HCEC 1CT (cell line): ENCODE measurements at places on chromosomes 5 and 9.

- no peak for DNase-seq
These were observed 71.4 kb upstream of the STXBP1 start for GRCh38 chr9:127540664-127541041.

GRCh38 chr5:180688330-180689070, 39.1 kb upstream of the FLT4 start:
- DNase-seq = no peak

- no peak for DNase-seq
These were observed 27.1 kb downstream of the GSN start for GRCh38 chr9:121294866-121295661.

GRCh38 chr9:98391867-98392266, 136.4 kb upstream of the TBC1D2 start:
- DNase-seq = no peak

DNA sequence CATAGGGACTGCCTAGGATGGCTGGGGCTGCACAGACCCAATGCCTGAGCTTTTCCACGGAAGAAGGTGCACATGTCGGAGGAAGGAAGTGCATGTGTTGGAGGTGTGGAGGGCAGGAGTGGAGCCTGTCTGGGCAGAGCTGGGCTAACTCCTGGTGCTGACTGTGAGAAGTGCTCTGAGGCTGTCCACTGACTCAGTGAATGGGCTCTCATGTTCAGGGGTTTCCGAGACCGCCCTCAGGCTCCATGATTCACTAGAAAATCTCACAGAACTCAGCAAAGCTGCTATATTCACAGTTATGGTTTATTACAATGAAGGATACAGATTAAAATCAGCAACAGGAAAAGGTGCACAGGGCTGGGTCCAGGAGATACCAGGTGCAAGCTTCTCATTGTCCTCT, 37.2 kb downstream of the NTNG2 start:
- no peak for DNase-seq

- no peak for DNase-seq
These were observed 4.7 kb downstream of the SH3RF2 start for GRCh38 chr5:145941096-145941447.

DNA sequence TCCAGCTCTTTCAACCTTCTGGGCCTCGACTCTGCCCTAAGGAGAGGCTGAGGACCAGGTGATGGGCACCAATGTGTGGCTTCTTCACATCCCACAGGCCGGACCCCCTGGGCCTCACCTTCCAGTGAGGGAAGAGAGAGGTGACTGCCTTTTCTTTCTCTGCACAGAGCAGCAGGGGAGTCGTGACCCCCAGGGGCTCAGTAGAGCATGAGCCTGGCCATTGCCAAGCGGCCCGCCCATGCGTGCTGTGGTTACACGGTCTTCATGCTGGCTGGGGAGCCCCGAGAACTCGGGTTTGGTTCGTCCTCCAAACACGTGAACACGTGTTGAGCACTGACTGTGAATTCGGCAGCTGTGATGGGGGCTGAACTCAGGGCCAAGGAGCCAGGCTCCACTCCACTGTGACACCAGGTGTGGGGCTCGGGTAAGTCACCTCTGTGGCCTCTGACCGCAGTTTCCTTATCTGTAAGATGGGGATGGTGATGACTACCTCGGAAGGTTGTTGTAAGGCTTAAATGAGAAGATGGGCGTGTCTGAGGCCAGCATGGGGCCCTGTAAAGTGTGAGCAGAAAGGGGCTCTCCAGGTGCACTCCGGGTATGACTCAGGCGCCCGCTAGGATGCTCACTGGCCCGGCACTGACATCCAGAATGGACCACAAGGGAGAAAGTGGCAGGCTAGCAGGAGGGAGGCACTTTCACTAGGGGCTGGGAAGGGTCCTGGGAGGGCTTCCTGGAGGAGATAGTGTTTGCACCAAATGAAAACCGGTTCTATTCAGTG, 13.4 kb upstream of the GRHPR start:
- DNase-seq = no peak

DNA sequence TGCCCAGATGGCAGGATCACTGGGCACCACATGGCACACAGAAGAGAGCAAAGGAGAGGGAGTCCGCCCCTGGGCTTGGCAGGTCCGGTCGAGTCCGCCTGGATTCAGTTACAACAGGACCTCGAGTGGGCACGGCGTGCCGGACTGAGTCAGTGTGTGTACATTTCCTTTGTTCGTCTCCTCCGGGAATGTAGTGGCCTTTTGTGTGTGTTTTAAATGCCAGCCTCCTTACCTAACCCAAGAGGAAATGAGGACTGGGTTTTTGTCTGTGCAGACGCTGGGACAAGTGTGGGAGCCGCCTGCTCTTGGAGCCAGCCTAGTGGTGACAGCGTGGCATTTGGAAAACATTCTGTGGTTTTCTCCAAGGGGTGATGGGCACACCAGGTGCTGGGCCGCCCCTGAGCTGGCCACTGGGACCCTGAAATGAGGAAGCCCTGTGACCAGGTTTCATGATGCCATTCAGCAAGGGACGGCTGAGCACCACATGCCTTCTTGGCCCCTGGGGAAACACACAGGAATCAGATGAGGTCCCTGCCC, 9.6 kb downstream of the NEK6 start:
- DNase-seq = peak; percentile 35

DNA sequence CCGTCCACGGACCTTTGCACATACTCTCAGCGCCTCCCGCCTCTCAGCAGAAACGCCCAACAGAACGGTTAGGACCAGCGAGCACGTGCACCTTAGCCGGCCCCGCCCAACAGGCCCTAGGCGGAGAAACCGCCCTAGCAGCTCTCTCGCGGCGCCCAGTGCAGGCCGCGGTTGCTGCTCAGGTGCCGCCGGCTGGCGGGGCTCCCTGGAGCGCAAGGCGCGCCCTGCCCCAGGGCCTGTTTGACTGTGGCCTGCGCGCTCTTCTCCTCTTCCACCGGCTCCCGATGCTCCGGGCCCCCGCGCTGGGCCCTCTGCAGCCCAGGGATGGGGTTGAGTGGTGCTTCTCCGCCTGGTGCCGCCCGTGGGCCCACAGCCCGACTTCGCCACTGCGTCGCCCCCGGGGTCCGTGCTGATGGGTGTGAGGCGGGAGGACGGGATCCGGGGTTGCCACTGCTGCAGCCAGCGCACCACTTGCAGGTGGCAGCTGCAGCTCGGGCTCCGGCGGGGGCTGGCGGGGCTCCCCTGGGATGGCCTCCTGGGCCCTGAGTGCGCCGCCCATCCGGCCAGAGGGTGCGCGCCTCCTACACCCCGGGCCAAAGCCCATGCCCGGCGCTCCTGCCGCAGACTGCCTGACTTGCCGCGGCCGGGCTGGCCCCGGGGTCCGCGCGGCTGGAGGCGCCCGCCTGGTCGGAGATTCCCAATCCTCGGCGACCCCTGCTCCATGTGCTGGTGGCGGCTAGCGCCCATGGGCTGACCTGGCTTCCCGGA, 1889.4 kb upstream of the CDH9 start:
- no peak for DNase-seq

DNA sequence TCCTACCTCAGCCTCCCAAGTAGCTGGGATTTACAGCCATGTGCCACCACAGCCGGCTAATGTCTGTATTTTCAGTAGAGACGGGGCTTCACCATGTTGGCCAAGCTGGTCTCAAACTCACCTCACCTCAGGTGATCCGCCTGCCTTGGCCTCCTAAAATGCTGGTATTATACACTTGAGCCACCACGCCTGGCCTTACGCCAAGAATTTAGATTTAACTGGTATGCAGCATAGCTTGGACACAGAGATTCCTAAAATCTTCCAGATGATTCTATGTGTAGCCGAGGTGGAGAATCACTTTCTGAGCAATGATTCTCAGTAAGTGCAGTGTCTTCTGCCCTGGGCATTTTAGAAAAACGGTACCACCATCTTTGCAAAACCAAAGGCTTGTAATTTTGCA, 74.1 kb downstream of the HABP4 start:
- no peak for DNase-seq

DNA sequence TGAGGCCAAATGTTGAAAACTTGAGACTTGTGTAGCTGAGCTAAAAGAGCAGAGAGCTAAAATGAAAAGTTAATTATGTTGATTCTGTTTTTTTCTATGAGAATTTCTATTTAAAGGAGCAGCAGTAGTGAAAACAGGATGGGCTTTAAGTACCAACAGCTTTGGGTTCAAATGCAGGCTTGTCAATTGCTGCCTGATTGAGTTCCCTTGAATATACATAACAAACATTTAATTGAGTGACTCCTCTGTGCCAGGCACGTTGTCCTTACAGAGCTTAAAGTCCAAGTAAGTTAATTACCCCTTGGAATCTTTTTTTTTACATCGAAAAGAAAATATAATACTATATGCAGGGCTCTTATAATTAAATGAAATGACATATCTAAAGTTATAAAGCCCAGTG, 38.5 kb downstream of the PPP2R2B start:
- DNase-seq = no peak

DNA sequence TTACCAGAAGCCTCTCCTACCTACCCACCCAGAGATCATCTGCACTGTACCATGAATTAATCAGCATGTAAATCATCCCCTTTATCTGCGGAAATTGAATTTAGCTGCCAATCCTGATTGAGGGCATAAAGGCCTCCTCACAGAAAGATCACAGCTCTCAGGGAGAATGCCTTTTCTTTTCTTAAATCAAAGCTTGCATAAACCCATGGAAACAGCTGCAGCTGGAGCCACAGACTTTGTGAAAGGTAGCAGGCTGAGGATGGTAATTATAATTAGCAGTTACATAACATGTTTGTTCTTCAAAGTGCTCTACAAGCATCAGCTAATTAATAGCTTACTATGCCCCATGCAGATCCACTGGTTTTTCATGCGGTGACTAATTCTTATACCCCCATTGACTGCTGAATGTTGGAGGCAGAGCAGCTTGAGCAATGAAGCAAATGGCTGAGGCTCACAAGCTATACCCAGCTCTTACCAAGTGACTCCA, 54.6 kb downstream of the SUSD1 start:
- no peak for DNase-seq

- peak; percentile 25 for DNase-seq
These were observed 649 bp upstream of the GLE1 start for GRCh38 chr9:128503870-128504269.

GRCh38 chr5:43627028-43627427, 24.0 kb downstream of the NNT start:
- DNase-seq = peak; percentile 74

- no peak for DNase-seq
These were observed 1903.5 kb downstream of the EFNA5 start for GRCh38 chr5:105767267-105767666.

- DNase-seq = no peak
These were observed 49.7 kb downstream of the PHAX start for GRCh38 chr5:126650463-126650862.

DNA sequence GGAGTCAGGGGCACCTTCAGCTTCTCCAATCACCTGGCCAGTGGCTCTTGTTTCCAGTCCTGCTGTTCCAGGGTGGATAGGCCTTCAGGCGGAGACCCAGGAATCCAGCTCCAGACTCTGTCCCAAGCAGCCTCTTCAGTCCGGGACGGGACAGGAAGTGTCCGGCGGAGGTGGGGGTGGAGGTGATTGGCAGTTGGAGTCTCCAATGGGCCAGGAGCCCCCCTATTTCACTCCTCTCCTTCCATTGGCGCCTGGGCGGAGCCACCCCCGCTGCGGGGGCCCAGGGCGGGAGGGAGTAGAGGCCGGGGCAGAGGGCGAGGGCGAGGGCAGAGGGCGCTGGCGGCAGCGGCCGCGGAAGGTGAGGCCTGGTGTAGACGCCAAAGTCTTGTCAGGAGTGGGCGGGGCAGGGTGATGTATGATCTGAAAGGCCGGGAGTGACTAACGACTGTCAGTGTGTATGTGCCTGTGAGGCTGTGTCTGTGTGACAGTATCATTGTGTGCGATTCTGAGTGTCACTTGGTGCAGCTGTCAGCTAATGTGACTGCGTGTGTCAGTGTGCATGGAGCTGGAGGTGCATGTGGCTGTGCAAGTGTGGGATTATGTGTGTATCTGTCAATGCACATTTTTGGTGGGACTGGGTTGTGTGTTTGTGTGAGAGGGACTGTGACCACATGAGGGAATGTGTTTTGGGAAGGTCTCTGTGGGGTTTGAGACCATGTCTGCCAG, at the start of gene IL11RA:
Gene IL11RA, plus strand, starts transcription at position 310 of the 726 bp plus-strand sequence. CDS start 3,033 bp downstream, outside the sequence.
- DNase-seq = peak; percentile 79

DNA sequence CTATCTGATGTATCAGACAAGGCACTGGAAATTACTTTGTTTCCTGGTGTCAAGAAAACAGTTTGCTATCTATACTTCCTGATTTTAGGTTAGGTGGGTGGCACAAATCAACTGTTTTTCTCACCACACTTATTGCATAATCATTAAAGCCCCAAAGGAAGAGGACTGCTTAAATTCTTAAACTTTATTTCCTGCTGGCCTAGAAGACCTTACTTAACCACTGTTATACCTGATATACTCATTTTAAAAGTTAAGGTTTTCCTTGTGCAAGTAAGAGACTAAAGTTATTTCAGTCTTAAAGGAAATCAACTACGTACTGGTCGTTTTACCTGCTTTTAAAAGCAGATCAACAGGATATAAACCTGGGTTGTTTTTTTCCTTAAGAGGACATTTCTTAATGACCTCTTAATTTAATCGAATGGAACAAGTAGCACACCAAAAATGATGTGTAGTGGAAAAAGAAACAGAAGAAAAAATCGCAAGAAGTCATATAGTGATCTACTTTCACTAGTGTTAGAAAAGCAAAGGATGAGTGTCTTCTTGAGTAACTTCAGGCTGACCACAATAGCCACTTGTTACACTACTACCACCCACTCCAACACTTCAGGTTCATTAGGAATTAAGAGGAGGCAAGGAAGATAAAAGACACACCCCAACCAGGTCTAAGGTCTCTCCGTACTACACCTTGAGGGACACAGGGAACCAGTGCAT, 974 bp downstream of the CLINT1 start:
- peak; percentile 46 for DNase-seq
